ENCODE measurements at places on chromosomes 2 and 18.
A peak's percentile ranks its signal among the peaks of the same experiment; 100 is the strongest.

GRCh38 chr2:162149940-162150339 is 2.1 kb downstream of the GCG start:
- DNase-seq, result no peak

- peak; percentile 9 for DNase-seq
Observed at GRCh38 chr2:26558271-26559043, 80.5 kb upstream of the OTOF start.

DNA sequence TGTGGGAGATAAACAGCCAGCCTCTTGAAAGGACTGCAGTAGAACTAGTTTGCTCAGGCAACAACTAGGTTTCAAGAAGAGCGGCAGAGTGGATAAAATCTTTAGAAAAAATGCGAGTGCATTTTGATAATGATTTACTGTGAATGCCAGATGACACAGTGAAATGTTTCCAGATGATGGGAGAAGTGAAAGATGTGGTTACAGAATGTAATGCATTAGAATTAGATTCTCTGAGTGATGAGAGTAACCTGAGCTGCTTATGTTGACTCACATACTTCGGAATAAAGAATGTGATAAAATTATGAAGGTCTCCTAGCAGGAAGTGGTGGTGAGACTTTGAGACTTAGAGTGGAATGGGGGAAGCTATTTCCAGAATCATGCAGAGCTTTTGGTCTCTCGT is 184.3 kb downstream of the GULP1 start:
- peak; percentile 81 for DNase-seq

DNA sequence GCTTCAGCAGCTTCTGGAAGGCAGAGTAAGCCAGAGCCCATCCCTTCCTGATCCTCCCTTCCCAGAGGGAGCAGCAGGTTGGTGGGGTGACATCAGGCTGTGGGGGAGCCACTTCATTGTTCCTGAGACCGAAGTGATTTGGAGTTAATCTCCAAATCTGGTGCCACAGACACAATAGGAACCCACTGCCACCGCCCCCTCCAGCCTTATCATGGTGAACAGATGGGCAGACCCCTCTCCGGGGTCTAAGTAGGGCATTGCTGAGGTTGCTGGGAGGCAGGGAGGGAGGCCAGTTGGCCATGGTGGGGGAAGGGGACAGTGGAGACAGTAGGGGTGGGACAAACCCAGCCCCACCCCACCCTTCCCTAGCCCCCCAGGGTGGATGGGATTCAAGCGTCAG is 25.6 kb upstream of the SLC35F6 start:
- no peak for DNase-seq

DNA sequence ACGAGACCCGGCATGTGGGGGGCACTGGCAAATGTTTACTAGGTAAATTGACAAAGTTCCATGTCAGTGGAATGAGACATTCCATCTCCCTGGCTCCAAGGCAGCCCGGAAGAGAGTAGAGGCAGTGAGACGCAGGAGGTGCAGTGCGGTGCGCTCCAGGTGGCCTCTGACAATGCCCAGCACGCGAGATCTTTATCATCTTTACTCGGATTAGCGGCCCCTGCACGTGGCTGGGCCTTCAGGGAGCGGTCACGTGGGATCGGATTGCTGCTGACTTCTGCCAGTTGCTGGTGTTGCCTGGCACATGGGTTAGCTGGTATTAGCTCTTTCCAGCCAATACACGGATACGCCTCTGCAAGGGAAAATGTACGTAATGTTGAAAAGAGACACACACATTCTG is 151.2 kb upstream of the ALKAL2 start:
- no peak for DNase-seq

GRCh38 chr18:71223486-71223885 is 934.6 kb downstream of the SOCS6 start:
- DNase-seq, result no peak

DNA sequence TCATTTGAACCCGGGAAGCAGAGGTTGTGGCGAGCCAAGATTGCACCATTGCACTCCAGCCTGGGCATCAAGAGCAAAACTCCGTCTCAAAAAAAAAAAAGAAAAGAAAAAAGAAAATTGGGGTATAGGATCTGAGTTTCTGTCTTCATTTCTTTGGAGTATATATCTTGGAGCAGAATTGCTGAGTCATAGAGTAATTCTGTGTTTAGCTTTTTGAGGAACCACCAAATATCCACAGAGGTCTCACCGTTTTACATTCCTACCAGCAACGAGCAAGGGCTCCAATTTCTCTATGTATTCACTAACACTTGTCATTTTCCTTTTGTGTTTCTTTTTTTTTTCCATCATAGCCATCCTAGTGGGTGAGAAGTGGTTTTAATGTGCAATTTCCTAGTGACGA is 87.6 kb upstream of the TEX51 start:
- no peak for DNase-seq

DNA sequence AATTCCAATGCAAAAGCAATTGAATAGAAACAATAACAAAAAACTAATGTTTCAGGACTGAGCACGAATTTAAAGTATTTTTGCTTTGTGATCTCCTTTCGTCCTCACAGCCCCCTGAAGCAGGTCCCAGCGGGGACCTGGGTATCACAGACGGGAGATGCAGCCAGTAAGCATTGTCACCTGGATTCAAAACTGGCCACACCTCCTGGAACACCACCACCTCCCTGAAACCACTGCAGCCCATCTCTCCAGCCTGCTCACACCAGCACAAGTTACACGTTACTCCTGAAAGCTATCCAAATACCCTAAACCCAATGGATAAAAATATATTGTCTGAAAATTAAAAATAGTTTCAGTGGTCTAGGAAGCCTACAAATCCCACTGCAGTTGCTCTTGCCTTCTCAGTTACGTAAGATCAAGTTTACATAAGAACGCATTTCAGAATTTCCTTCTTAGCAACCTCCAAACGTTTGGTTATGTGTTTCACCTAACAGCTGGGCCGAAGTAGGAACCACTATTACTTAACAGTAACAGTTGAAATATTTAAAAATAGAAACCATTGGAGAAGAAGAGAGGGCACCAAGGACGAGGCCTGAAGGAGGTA is 178.0 kb downstream of the HDAC4 start:
- DNase-seq, result no peak

- DNase-seq, result no peak
Observed at GRCh38 chr2:157204401-157204800, 53.1 kb upstream of the GALNT5 start.

- peak; percentile 83 for DNase-seq
Observed at GRCh38 chr18:47265197-47265596, 13.7 kb upstream of the SKOR2 start.

DNA sequence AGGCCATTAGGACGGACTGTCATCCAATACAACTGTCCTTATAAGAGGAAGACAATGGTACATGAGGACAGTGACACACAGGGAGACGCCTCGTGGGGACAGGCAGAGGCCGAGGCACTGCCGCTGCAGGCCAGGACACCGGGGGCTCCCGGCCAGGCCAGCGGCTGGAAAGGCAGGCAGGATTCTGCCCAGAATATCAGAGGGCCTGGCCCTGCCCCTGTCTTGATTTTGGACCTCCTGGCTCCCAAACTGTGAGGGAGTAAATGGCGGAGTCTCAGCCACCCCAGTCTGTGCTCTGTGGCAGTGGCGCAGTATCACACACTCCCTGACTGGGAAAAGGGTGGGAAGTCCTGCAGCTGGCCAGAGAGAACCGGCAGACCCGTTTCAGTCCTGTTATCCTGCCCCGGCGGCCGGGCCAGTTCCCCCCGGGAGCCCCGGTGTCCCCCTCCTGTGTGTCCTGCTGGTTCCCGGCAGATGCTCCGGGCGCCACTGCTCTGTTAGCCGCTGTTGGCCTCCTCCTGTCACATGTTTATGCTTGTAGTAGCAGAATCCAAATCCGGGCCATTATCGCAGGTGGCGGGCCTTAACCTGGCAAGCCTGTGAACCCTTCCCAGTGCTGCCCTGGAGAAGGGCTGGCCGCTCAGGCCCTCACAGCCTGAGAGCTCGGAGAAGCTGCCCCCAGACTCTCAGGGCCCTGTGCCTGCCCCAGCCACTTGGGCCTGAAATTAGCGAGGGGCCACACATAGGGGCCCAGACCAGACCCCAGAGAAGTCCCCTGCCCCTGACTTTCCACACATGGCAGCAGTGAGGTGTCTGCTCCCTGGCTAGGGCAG is 31.4 kb upstream of the TAF1B start:
- DNase-seq, result no peak

- peak; percentile 40 for DNase-seq
Observed at GRCh38 chr2:54052825-54053718, 62.3 kb upstream of the ACYP2 start.

DNA sequence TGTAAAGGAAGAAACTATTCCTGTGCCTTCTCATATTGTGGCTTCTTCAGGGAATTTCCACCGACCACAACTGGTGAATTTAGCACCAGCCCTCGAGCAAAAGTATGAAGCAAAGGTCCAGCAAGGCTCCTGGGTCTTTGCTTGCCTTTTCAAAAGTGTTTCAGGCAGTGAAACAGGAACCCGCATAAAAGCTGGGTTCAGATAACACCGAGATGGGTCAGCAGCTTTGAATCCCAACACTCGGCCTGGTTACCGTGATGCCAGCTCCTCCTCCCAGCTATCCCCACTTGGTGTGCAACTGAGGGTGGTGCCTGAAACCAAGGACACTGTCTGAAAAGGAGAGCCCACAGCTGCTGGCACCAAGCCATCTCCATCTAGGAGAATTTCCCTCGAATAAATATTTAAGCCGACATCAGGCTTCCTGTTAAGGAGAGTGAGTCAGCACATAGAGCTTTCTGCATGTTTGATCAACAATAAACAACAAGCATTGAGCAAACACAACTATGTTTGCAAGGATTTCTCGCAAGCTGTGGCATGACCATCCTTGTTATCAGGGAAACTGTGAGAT is 69.5 kb downstream of the ANTXR1 start:
- DNase-seq, result peak; percentile 79

DNA sequence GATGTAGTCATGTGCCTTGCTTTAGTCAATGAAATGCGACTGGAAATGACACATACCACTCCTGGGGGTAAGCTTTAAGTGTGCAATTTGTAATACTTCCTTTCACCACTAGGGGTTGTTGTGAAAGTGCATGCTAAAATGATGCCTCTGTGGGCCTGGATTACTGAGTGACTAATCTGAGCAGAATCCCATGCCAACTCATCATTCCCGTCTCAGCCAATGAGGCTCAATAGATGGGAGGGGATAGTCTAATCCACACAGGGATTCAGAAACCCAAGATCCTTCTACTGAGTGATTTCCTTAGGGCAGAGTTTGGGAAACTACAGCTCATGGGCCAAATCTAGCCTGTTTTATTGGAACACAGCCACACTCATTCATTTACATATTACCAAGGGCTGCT is 54.0 kb downstream of the HRH4 start:
- peak; percentile 47 for DNase-seq

DNA sequence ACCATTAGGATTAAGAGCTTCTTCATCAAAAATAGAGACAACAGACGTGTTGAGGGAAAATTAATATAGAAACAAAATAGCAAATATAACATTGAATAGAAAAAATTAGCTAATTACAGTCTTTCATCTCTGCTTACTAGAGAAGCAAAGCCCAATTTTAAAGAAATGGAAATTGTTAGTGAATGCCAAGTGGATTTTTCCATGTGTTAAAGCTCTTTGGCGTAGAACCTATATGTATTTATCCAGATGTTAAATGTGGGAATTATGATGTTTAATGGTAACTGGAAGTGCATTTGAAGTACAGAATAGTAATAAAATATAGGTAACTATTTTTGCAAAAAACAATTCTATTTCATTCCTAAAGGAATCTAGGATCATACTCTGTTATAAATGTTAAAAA is 212.0 kb upstream of the COL3A1 start:
- DNase-seq, result no peak

DNA sequence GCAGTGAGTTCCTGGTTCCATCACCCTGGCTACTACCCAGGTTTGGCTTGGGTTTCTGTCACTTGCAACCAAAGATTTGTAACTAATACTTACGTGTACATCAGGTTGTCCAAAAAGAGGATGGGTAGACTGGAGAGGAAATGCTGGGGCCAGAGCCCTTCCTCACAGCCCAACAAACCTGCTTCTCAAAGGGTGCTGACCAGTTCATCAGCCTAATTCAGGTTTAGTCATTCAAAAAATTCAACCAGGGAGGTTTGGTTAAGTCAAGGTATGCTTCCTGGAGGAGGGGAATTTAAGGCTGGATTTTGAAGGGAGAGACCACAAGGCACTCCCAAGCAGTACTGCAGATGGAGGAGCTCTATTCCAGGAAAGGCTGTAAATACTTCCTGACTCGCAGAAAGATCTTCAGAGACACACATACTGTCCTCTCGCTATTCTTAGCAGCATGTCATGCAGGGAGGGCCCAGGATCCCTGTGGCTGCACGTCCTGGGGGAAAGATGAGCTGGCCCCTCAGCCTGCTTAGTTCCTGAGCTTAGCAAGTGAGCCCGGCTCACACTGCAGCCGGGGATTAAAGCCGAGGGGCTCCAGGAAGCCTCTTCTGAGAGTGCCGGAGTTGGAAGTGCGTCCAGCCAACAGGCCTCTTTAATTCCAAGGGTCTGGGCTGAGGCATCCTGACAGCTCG is 40.0 kb upstream of the BIN1 start:
- DNase-seq, result peak; percentile 84

DNA sequence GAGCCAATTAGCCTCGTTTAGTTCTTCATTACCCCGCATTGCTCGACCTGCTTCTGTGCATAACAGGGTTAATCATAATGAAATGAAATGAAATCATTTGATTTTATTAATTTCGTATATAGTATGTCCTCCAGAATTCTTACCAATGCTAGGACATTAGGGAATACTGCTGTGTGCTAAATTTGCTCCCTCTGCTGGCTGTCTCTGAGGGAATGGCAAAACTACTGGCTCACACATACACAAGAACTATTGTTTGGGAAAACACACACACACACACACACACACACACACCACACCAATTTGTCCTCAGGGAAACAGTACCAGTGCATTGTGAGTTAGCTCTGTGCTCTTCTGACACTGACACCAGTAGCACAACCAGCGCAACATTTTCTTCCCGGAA is 273.3 kb upstream of the TCF4 start:
- DNase-seq, result peak; percentile 63

DNA sequence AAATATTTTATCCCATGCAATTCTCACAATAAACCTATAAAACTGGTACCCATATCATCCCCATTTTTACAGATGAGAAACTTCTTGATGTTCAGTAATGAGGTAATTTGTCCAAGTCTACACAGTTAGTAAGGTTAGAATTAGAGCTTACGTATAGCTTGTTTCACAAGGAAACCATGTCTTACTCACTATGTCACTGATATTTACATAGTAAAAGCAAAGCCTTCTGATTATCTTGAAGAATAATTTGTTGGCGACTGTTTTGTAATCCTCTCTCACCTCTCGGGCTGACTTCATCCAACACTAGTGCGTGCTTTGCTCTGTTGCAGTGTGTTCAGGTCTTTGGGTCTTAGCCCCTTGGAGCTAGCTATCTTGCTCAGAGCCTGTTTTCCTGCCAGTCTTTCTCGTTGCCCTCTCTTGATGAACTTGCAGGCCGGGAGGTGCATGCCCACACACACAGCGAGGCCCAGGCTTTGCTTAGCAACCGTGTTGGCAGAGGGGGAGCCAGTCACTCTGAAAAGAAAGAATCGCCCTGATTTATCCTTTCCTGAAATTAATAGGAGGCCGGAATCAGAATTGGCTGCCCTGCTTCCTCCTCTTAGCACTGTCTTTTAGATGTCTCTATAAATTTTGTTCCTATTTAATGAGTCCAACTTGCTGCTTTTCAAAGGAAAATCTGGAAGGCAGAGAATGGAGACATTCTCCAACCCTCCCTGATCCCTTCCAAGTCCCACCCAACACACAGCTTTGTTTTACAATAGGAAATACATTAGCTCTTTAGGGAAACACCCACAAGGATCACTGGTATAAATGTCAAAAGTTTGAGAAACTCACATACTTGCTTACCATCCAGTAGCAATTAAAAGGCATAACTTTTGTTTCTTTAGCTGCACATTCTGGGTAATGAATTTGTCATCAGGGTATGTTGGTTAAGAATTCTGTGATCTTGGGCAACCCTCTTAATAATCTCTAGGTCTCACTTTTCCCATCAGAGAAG is 97.6 kb upstream of the SEC11C start:
- no peak for DNase-seq

Measured in fibroblast of skin of scalp (primary cell).